ENCODE measurements at places on chromosomes 3 and 15. TPM values are rescaled to one million over a fixed set of nuclear protein-coding genes. Genes with fewer than 3 reads are reported as not detected.

- H3K36me3 ChIP-seq: no peaks in the 10 kb centered on the region
- no peak for DNase-seq
- H3K27ac ChIP-seq: no peak overlapping the region
Observed at GRCh38 chr3:197896421-197896820, 53.6 kb upstream of the RPL35A start.

- no peaks in the 10 kb centered on the region for H3K36me3 ChIP-seq
- H3K4me1 ChIP-seq: no peaks in the 10 kb centered on the region
- H3K27ac ChIP-seq: no peak overlapping the region
- H3K27me3 ChIP-seq: peaks cover 28% of the 10 kb centered on the region
Observed at GRCh38 chr3:156135921-156136638, 15.7 kb downstream of the KCNAB1 start.

DNA sequence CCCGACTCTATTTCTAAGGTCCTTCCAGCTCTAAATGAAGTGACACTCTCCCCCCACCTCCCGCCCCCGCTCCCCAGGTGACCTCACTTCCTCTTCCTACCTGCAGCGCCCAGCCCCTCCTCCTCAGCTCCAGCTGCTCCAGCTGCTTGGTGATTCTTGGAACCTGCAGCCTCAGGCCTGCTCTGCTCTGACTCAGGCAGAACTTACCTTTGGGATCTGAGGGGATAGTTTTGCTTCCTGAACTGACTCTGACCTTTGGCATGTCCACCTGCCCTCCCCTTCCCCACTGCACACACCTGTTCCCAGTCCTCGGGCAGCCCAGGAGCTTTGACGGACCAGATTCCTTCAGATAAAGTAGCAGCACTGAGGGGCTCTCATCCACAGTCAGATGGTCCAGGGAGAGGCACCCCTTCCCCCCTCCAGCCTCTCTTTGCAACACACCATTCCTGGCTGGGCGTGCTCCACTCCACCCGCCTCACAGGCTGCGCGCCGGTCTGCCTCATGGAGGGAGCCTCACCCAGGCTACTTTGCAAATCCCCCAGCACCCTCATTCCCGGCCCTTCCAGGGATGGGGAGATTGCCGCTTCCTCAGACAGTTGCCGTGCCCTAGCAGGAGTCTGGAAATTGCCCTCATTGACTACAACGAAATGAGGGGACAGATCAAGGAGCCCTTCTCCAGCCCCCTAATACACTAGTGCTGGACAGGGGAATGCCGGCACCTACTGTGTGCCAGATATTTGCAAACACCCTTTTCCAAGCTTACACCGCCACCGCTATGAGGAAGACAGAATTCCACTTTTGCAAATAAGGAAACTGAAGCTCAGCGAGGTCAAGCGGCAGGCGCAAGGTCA is 692 bp upstream of the C15orf39 start:
- DNase-seq: peak; percentile 48
- peak overlapping the region; percentile 83 for H3K4me3 ChIP-seq
- peak overlapping the region; percentile 74 for H3K27ac ChIP-seq
- no peaks in the 10 kb centered on the region for H3K27me3 ChIP-seq

SLITRK3 gene
- not detected for total RNA-seq

GATM gene
- 3.2 TPM for total RNA-seq

GRCh38 chr15:100256101-100256969 is 85.4 kb downstream of the ADAMTS17 start:
- H3K27ac ChIP-seq: no peak overlapping the region
- no peaks in the 10 kb centered on the region for H3K27me3 ChIP-seq
- DNase-seq: no peak

DNA sequence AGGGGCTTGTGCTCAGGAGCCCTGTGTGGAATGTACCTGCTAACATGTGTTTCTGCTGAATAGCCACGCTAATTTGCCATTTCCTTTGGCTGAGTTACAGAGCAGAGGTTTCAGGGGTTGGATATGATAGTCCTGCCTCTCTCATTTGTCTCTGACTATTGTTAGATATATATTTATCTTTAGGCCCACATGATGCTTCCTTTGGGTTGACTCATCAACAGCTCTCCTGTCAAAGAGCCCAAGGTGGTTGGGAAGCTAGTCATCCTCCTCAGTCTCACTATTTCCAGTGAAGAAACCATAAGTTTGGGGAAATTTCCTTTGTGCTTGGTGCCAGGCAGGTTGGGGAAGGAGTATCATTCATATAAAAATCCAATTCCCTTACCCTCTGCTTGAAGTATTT is 1194.6 kb downstream of the ZPLD1 start:
- H3K27ac ChIP-seq: no peak overlapping the region
- no peaks in the 10 kb centered on the region for H3K36me3 ChIP-seq

- H3K4me1 ChIP-seq: no peaks in the 10 kb centered on the region
- DNase-seq: no peak
- no peaks in the 10 kb centered on the region for H3K36me3 ChIP-seq
- H3K27ac ChIP-seq: no peak overlapping the region
- H3K4me3 ChIP-seq: no peak overlapping the region
Observed at GRCh38 chr15:78671626-78672211, 30.7 kb upstream of the CHRNB4 start.

- H3K27me3 ChIP-seq: no peaks in the 10 kb centered on the region
- H3K36me3 ChIP-seq: no peaks in the 10 kb centered on the region
- H3K27ac ChIP-seq: no peak overlapping the region
- peak; percentile 18 for DNase-seq
- H3K4me3 ChIP-seq: no peak overlapping the region
Observed at GRCh38 chr3:75192146-75192616, 471.9 kb upstream of the FRG2C start.

AP2M1 gene
- total RNA-seq: 240 TPM

DNAH1 gene
- total RNA-seq: 9.8 TPM
